ENCODE measurements at places on chromosomes 3 and 15. TPM values are rescaled to one million over a fixed set of nuclear protein-coding genes. Genes with fewer than 3 reads are reported as not detected.

UPK1B gene
- not detected for total RNA-seq

CPN2 gene
- not detected for total RNA-seq

RGMA gene
- total RNA-seq: 55.7 TPM

DNA sequence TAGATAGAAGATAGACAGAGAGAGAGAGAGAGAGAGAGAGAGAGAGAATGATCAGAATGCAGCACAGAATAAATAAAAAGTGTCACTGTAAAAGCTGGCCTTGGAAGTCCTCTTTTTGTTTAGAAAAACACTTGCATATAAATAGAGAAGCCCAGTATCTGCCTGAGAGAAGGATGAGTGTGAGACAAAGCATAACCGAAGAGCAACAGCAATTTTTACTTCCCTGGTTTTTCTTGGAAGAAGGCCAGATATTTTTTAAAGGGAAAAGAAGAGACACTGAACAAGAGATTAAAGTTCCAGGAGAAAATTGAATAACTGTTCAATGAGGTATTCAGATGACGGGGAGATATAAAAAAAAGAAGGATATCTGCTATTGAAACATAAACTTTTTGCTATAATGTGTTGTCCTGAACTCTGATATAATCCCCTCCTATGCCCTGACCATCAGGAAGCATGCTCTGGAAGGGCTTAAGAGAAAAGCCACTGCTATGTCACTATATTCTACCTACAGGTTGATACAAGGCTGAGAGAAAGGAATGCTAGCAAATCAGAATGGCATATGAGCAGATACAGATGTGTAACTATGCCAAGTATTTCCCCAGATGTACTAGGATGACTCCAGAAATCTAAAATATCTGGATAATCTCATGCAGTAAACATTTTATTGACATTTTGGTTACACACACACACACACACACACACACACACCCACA is 358.9 kb downstream of the RBMS3 start:
- H3K27me3 ChIP-seq: no peaks in the 10 kb centered on the region
- DNase-seq: no peak
- no peak overlapping the region for H3K4me3 ChIP-seq
- no peaks in the 10 kb centered on the region for H3K36me3 ChIP-seq

DNA sequence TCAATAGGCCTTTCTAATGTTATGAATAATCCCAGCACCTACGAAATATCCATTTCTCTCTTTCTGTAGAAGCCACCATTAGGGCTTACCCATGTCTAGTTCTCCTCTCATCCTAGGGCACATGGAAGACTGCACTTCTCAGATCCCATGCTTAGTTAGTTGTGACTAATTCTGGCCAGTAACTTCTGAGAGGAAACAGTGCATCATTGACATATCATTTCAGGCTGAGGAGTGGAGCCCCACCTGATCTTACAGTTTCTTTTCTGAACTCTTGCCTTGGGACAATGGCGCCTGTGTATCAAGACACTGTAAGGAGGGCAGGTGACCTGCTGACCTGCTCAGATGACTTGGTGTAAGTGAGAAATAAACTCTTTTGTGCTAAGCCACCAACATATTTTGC is 39.4 kb upstream of the TBL1XR1 start:
- DNase-seq: no peak
- H3K4me1 ChIP-seq: no peaks in the 10 kb centered on the region
- no peaks in the 10 kb centered on the region for H3K36me3 ChIP-seq
- no peak overlapping the region for H3K4me3 ChIP-seq
- H3K27ac ChIP-seq: no peak overlapping the region

DNA sequence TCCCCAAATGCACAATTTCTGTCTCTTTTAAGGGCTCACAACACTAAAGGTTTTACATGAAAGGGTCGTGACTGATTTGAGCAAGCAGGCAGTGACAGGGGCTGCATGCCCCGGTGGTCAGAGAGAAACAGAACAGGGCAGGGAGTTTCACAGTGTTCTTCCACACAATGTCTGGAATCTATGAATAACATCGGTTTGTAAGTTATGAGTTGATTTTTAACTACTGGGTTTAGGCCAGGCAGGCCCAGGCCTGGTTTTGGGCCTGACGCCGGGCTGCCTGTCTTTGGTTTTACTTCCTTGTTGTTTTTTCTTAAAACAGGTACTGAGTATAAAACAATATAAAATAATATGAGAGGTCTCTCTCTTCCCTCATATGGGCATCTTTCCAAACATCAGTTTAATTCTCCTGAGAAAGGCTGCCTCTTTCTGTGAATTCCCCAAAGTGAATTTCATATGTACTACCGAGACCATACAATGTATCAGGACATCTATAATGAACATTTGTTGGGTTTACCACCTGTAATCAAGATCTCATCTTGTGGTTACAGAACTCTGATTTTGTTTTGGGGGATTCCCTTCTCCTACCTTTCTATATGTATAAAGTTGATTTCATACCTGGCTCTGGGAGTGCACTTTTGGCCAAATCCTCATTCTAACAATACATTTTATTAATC is 74.4 kb downstream of the CD200 start:
- H3K27me3 ChIP-seq: no peaks in the 10 kb centered on the region
- no peaks in the 10 kb centered on the region for H3K36me3 ChIP-seq
- no peak overlapping the region for H3K4me3 ChIP-seq
- H3K27ac ChIP-seq: peak overlapping the region; percentile 73

- no peaks in the 10 kb centered on the region for H3K27me3 ChIP-seq
- no peak overlapping the region for H3K27ac ChIP-seq
- no peaks in the 10 kb centered on the region for H3K4me1 ChIP-seq
- no peaks in the 10 kb centered on the region for H3K36me3 ChIP-seq
- H3K4me3 ChIP-seq: no peak overlapping the region
Observed at GRCh38 chr3:35500641-35501350, 138.5 kb upstream of the ARPP21 start.

- H3K36me3 ChIP-seq: no peaks in the 10 kb centered on the region
- H3K27ac ChIP-seq: no peak overlapping the region
- DNase-seq: no peak
- H3K4me1 ChIP-seq: peaks cover 22% of the 10 kb centered on the region
- H3K27me3 ChIP-seq: no peaks in the 10 kb centered on the region
Observed at GRCh38 chr3:174436367-174436766, 422.8 kb upstream of the NAALADL2 start.
